ENCODE measurements at places on chromosomes 11 and 22.

DNA sequence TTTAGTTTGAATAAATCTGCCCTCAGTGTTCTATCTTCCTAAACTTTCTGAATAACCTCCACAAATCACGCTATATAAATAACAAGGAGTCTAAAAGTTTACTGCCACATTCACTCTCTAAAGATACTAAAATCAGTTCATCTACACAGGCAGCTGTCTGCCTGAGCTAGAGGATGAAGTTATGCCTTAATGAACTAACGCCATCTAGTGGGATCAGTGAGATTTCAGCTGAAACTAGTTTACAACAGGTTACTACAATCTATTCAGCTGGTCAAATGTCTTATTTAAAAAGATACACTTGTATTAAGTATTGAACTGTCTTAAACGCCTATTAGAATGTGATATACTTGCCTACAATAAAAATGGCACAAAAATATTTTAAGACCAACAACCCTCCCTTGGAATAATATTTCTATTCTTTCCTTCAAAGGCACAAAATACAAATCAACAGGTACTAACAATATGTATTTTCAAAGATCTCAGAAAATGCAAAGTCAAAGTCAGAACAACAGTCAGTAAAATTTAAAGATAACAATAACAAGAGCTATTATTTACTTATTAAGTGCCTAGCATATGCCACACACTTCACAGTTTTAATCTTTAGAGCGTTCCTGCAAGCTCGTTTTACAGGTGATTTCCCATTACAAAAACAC is 84.1 kb downstream of the LARGE2 start:
- no peak for DNase-seq

GRCh38 chr11:79019975-79020374 is 420.9 kb downstream of the TENM4 start:
- no peak for DNase-seq

DNA sequence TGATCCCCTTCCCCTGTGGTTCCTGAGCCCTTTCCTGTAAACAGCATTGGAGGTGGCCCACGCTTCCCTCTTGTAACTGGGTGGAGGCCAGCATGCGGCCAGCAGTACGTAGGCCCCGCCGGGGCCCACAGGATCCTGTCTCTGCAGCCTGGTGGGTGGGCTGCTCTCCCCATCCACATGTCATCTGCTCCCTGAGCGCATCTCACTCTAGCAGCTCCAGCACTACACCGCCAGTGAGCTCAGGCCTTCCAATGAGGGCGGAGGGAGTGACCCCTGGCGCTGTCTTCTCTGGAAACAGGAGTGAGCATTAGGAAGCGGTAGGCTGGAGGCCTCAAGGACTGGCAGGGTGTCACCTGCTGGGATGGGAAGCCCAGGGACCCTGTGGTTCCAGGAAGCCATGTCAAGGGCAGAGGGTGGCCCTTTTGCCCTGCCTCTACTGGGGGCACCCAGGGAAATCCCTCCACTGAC is 363.9 kb downstream of the TBC1D22A start:
- DNase-seq, result no peak

DNA sequence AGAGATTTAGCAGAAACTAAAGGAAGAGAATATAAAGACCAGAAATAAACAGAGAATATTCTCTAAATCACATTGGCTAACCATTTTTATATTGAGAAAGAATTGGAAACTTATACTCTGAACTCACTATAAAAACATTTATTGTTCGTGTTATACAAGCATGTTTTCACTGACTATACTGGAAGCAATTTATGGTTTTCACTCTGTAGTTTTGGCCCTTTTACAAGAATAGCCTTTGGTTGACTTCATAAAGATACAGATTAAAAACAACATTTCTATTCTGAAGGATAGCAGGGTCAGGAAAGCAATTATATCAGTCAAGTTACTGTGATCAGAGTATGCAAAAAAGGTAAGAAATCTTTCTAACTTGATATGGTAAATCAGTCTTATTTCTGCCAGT is 965.7 kb upstream of the FAT3 start:
- no peak for DNase-seq

- DNase-seq, result no peak
Measured at GRCh38 chr11:12506404-12506921, 129.1 kb downstream of the PARVA start.

- no peak for DNase-seq
Measured at GRCh38 chr11:82980292-82980691, 78.8 kb downstream of the DDIAS start.

GRCh38 chr22:39985383-39986035 is 9.2 kb upstream of the FAM83F start:
- no peak for DNase-seq

DNA sequence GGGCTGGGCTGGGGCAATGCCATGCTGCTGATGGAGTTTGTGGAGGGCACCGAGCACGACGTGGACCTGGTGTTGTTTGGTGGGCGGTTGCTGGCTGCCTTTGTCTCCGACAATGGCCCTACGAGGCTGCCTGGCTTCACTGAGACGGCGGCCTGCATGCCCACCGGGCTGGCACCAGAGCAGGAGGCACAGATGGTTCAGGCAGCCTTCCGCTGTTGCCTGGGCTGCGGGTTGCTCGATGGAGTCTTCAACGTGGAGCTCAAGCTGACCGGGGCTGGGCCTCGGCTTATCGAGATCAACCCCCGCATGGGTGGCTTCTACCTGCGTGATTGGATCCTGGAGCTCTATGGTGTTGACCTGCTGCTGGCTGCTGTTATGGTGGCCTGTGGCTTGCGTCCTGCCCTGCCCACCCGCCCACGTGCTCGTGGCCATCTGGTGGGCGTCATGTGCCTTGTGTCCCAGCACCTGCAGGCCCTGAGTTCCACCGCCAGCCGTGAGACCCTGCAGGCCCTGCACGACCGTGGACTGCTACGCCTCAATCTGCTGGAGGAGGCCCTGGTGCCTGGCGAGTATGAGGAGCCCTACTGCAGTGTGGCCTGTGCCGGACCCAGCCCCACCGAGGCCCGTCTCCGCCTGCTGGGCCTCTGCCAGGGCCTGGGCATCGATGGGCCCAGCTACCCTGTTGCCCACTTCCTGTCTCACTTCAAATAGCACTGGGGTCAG is 4.2 kb upstream of the RPS6KB2 start:
- DNase-seq, result no peak

DNA sequence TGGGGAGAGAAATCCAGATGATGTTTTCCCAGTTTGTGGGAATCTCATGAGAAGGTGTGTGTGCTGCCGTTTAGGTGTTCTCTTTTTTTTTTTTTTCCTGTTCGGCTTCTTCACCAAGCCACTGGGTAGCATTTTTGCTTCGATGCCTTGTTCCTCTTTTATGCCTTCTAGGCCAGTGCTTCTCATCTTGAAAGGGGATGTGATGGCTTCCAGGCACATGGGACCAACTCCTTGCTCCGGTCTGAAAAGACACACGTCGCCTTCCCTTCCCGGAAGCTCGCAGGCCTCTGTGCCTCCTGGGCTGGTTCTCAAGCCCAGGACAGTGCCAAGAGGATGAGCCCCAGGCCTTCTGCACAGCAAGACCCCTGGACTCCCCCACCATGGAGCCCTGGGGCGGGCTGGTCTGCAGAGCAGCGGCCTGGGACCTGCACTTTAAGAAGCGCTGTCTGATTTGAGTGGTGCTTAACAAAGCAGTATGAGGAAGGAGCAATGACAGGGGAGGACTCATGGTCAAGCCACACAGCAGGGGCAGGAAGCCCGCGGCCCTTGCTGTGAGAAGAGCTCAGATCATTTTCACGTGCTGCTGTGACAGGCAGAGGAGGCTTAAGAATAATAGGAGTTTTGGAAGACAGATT is 158.8 kb downstream of the MPPED1 start:
- DNase-seq, result no peak

- no peak for DNase-seq
Measured at GRCh38 chr11:67640021-67640757, 626 bp upstream of the TBX10 start.

- DNase-seq, result no peak
Measured at GRCh38 chr11:25988178-25988577, 343.8 kb upstream of the ANO3 start.

DNA sequence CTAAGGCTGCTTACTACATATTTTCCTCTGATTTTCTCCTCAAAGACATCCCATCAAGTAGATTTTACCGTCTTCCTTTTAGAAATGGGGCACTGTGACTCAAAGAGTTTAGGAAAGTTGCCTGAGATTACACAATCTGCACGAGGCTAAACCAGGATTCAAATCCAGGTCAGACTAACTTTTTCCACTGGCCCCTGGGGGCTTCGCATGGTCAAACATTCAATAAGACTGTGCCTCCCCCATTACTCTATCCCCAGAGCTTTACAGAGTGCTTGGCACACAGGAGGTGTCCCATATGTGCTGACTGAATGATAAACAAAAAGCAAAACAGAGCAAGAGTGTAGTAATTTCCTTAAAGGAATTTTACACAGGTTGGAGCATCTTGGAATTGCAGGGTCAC is 118.1 kb upstream of the TEAD1 start:
- no peak for DNase-seq

DNA sequence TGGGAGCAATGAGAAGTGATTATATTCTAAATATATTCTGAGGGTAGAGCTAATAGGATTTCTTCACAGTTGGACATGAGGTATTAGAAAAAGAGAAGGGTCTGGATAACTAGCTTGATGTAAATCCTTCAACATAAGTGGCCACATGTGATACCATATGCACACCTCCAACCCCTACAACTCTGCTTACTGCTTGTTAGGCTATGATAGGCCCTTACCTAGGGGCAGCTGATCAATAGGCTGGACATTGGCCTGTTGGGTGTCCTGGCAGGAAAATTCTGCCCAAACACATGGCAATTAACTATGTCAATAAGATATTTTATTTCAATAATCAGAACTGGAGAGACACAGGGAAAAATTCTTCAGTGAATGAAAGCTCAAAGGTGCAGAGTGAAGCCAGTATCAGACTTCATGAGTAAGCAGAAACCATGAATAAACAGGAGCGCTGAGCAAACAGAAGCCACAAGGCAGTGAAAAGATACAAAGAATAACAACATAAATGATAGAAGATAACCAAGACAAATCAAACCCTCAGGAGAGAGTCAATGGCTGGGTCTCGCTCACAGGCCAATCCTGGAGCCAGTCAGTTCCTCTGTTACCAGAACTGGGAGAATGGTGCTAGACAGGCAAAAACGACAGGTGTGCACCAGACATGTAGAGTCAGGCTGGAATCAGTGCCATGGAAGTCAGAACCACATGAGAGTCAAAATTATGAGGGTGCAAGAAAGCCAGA is 46.3 kb upstream of the PSMA1 start:
- no peak for DNase-seq

GRCh38 chr11:17985517-17985916 is 27.3 kb downstream of the SERGEF start:
- no peak for DNase-seq

DNA sequence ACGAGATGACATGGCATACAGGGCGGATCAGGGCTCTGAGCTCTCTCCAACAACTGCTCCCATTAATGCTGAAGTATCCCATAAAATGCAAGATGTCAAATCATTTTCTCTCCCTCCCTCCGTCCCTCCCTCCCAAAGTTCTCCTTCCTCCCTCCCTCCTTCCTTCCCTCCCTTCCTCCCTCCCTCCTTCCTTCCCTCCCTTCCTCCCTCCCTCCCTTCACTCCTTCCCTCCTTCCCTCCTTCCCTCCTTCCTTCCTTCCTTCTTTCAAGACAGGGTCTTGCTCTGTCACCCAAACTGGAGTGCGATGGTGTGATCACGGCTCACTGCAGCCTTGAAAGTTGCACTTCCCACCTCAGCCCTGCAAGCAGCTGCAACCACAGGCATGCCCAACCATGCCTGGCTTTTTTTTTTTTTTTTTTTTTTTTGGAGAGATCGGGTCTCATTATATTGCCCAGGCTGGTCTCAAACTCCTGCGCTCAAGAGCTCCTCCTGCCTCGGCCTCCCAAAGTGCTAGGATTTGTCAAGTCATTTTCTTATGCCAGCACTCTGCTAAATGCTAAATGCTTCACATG is 38.2 kb downstream of the TXN2 start:
- no peak for DNase-seq

DNA sequence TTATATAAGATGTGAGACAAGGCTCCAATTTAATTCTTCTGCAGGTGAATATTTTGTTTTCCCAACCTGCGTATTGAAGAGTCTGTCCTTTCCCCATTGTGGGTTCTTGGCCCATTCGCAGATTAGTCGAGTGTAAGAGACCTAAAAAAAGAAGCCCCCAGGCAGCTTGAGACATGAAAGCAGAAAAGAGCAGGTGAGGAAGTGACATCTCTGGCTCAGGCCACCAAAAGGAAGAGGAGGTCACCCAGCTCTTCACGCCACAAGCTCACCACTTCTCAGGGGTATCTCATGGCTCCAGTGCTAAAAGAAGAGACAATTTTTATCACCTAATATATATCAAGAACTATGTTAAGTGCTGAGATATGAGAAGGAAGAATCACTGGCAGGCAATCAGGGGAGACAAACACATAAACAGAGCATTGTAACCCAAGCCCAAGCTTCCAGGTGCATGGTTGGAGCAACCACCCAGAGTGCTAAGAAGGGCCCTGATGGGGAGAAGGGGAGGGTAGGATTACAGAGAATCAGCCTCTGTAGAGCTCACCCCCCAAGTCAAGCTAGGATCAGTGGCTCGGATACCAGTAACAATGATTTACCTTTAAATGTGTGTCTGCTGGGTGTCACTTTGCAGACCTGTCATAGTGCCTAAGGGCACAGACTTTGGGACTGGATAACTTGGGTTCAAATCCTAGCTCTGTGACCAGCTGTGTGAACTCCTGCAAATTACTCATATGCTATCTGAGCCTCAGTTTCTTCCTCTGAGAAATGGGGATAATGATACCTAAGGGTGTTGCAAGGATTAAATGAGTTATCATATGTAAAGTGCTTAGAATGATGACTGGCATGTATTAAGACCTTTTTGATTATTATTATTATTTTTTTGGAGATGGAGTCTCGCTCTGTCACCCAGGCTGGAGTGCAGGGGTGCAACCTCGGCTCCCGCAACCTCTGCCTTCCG is 39.2 kb downstream of the MCHR1 start:
- no peak for DNase-seq

GRCh38 chr22:43078522-43078921 is 10.7 kb downstream of the TTLL1 start:
- no peak for DNase-seq

DNA sequence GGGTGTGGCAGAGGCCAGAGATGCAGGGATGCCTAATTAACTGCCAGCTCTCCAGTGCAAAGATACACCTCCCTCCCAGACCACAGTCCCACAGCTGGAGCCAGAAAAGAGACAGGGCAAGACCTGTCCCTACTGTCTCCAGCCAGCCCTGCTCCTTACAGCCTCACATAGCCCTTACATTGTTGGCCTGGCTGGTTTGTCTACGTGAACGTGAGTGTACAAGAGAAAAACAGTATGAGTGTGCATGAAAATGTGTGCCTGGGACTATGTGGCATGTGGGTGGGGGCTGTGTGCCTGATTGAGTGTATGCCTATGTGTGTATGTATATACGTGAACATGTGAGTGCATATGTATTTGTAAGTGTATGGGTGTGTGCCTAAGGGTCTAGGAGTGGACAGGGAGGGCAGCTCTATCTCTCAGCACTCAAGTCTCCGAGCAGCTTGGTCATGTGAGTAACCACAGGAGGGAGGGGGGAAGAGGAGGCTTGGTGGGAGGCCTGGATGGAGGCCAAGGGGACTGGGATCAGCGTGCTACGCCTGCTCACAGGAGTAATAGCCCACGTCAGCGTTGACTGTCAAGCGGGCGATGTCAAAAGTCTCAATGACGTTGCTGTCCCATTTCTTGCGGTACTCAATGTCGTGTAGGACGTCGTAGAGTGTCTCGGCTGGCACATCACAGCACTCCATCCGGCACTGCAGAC is 6.6 kb upstream of the ARAP1 start:
- DNase-seq, result no peak

GRCh38 chr11:54985731-54986130 is 276.2 kb upstream of the TRIM48 start:
- DNase-seq, result no peak

Measured in activated CD4-positive, alpha-beta T cell treated with anti-CD3 and anti-CD28 coated beads for 1 hour (primary cell).